D341Med (cell line): ENCODE measurements at places on chromosomes 3 and 15.

GRCh38 chr3:5298453-5298852 is 110.9 kb downstream of the EDEM1 start:
- no peak for DNase-seq

GRCh38 chr15:101437618-101438481 is 51.7 kb downstream of the PCSK6 start:
- DNase-seq = no peak

GRCh38 chr15:94127006-94127405 is 104.4 kb upstream of the MCTP2 start:
- no peak for DNase-seq

DNA sequence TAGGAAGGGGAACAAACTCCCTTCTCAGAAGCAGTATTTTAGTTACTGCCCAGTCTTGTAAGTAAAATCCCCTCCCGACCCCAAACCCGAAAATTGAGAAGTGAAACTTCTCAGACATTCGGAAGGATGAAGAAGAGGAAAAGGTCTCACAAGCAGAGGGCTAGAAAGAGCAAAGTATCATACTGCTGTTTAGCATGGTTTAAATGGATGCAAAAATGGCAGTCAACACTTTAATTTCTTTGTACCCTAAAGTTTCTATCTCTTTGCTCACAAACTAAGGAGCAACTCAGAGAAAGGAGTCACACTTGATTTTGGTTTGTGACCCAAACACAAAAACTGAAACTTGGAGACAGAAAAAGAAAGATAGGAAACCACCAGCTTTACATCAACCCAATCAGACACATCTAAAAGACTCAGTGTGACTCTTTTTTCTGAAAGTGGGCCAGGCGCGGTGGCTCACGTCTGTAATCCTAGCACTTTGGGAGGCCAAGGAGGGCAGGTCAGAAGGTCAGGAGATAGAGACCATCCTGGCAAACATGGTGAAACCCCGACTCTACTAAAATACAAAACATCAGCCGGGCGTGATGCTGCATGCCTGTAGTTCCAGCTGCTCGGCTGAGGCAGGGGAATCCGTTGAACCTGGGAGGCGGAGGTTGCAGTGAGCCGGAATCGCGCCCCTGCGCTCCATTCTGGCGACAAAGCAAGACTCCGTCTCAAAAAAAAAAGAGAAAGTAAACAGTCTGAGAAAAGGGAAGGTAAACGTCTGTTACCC is 63.2 kb upstream of the ATP11B start:
- DNase-seq = no peak

GRCh38 chr15:89167267-89168176 is 53.9 kb downstream of the RLBP1 start:
- no peak for DNase-seq

DNA sequence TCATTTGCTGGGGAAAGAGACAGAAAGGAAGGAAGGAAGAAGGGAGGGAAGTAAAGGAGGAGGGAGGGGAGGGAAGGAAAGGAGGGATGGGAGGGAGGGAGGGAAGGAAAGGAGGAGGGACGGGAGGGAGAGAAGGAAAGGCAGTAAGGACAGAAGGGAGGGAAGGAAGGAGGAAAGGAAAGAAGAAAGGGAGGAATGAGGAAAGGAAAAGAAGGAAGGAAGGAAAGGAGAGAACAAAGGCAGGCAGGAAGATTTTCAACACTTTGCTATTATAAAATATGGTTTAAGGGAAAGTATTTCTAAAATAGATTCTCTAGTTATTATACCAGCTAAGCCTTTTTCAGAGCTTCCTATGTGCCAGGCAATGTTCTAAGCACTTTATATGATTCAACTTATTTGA is 278.0 kb upstream of the LYSMD4 start:
- no peak for DNase-seq

DNA sequence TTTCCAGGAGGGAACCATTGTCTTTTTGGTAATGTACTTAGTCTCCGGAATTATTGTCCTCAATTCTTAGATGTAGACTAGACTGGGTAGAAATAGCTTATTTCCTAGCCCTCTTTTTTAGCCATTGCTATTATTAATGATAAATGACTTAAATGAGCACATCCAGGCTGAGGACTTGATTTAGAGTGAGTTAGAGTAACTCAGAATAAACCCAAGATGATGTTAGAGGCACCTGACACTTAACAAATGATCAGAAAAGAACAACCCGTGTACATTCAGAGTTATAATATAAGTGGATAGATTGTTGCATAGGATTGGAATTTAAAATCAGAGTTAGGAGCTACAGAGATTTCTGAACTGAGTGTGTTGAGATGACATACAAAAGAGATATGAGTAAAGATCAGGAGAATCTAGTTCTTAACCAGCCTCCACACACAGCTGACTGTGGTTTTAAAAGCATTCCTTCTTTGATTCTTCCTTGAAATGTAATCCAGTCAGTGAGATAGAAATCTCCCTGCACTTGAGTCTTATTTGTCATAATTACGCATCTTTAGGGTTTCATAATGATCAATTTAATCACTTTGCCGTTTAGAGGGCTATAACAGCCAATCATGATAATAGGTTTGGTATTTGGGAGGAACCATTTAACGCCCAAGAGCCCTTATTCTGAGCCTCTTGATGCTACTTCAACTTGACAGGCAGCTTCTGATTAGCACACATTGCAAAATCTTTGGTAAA is 366.5 kb downstream of the GAP43 start:
- no peak for DNase-seq

GRCh38 chr3:123757281-123757940 is 126.7 kb downstream of the MYLK start:
- DNase-seq = no peak

DNA sequence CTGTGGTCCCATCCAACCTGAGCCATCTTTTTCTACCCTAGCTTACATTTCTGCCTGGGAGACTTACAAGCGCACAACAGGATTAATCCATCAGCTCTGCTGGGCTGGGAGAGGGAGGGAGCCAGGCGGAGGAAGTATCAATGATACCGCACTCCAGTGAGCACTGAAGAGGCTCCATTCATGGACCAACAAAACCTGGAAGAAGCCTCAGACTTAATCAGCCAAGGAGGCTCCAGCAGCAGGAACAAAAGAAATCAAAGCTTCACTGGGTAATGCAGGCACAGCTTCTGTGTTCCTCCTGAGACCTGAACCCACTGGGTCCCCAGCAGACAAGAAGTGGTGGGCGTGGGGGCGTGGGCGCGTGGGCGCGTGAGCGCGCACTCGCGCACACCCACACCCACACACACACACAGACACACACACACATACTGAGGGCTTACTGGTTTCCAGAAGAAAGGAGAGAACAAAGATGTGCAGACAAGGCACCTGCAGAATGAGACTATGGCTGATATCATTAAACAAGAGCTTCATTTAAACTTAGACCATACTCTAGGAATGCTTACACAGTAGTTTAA is 87.0 kb upstream of the BOC start:
- DNase-seq = peak; percentile 36

DNA sequence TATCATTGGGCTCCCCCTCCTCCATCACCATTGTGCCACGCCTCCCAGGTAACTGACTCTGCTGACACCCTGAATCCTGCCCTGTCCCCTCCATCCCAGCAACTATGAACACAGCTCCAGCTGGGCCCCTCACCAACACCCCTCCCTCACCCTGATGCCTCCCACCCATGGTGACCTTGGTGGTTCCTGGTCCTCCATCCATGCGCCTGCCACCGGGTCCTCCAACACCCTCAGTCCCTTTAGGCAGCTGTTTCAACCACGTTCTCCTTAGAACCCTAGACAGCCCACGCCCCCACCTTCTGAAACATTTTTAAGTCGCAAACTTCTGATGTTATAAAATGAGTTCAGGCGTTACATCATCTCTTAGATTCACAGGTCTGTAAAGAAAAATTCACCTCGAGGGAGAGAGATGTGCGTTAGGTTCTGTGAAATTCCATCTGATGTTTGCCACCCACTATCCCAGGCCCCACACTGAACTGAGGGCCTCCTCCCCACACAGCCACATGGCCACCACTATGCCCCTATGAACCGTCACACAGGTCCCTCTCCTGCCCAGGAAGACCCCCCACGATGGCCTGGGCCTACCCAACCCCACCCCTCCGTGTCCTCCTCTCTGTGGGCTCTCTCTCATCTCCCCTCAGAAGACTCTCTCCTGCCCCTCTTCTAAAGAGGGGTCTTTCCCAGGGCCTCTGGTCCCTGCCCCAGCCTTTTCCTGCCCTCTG is 29.8 kb downstream of the PCSK6 start:
- no peak for DNase-seq

- DNase-seq = no peak
These were observed 234.2 kb upstream of the MCTP2 start for GRCh38 chr15:93997071-93997658.

DNA sequence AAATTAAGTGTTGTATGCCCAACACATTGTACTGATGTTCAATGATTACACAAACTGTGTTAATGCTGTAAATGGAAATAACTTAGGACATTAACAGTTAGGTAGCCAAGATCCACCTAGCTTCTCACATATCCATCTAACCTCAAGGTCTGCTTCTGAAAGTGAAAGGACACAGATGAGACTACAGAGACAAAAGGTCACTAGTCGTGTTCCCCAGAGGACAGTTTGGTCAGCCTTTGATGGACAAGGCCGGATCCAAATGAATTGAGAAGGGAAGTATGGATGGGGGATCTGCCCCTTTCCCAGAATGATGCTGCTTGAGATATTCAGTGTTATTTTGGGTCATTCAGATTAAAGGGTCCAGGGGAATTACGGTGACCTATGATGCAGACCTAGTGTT is 17.2 kb downstream of the ALDH1A2 start:
- no peak for DNase-seq

DNA sequence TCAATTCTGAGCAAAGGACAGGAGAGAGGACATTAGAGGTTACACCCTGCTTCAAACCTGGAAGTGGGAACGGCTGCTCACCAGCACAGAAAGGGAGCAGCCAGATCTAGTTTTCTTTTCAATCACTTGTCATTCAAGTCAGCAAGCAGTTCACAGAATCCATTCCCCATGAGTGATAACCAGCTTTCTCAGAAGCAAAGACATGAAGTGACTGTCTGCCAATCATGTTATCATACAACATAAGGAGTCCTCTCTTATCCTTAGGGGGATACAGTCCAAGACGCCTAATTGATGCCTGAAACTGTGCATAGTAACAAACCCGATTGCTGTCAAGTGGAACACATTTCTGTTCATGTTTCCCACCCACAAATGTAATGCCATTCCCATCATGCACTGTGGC is 54.7 kb downstream of the FAM98B start:
- DNase-seq = no peak

GRCh38 chr3:174083706-174084105 is 686.2 kb downstream of the NLGN1 start:
- no peak for DNase-seq

- no peak for DNase-seq
These were observed 824.2 kb downstream of the NSUN3 start for GRCh38 chr3:94887065-94887464.

GRCh38 chr3:119794401-119794800 is 12.5 kb downstream of the NR1I2 start:
- no peak for DNase-seq

GRCh38 chr3:197835509-197835908 is 44.5 kb downstream of the LRCH3 start:
- DNase-seq = no peak

GRCh38 chr15:37220949-37221670 is 120.8 kb upstream of the MEIS2 start:
- DNase-seq = no peak

GRCh38 chr3:105504440-105504951 is 137.8 kb downstream of the ALCAM start:
- DNase-seq = no peak

- no peak for DNase-seq
These were observed 26.3 kb upstream of the DYNC1LI1 start for GRCh38 chr3:32596909-32597369.

DNA sequence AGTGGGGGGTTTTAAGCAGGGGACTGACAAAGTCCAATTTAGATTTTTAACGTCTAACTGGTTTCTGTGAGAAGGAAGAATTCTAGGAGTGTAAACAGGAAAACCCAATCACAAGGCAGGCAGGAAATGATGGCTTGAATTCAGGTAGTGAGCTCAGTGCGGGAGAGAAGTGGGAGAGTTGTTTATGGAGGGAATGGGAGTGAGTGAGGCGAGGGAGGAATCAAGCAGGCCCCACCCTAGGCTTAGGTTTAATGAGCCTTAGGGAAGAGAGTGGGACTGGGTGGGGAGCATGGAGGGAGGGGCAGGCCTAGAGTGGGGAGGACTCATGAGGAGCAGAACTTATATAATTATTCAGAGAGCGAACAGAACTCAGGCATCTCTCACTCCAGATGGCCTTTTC is 17.9 kb downstream of the VIPR1 start:
- no peak for DNase-seq

- no peak for DNase-seq
These were observed 270.6 kb upstream of the TPRG1 start for GRCh38 chr3:188901126-188901525.

GRCh38 chr15:25238126-25238525 is 200.7 kb downstream of the UBE3A start:
- no peak for DNase-seq

DNA sequence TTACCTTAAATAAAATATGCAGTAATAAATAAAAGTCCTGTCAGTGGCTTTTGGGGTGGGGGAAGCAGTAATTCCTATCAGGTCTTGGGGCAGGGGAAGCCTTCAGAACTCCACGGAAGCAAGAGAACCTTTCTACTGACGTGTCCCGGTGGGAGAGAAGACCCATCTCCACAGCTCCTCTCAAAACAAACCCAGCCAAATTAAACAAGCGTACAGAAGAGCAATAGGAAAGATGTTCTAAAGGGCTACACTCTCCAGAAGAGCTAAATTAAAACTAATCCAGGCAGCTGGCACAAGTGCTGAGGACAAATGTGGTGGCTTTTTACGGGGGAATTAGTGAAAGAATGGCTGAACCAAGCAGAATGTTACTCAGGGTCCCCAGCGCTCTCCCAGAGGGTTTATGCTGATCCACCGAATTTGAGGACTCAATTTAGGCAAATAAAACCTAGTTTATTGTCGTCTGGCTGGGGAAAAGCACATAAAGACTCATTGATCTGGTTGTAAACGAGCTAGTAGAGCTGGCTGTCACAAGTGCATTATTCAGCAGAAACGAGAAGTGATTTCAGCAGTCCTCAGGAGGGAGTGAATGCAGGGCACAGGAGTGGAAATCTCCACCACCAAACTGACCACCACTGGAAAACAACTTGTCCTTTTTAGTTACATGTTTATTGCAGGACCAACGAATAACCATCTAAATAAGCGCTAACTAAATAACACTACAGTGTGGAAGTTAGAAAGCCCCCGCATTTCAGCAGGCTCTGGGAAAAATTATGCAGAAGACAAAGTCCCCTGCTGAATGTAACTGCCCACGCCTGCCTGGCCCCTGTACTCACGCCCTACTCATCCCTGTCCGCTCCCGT is 13.5 kb downstream of the BFSP2 start:
- no peak for DNase-seq

DNA sequence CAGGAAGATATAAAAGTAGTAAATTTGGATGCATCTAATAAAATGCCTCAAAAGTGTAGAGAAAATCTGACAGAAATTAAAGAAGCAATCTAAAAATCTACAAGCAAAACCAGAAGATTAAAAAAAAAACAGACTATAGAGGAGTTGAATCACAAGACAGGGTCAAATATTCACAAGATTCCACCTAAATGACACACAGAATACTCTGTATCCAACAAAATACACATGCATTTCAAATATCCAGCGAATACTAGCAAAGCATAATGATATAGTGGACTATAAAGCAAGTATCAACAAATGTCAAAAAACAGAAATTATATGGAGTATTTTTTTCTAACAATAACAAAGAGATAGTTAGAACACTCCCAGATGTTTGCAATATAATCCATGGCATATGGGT is 20.5 kb upstream of the ACTC1 start:
- DNase-seq = no peak

- DNase-seq = no peak
These were observed 66.4 kb downstream of the XXYLT1 start for GRCh38 chr3:195204360-195205163.
